ENCODE measurements at places on chromosomes 13 and 19.

- DNase-seq: peak; percentile 88
Measured at GRCh38 chr13:20411638-20412342, 113.9 kb downstream of the CRYL1 start.

DNA sequence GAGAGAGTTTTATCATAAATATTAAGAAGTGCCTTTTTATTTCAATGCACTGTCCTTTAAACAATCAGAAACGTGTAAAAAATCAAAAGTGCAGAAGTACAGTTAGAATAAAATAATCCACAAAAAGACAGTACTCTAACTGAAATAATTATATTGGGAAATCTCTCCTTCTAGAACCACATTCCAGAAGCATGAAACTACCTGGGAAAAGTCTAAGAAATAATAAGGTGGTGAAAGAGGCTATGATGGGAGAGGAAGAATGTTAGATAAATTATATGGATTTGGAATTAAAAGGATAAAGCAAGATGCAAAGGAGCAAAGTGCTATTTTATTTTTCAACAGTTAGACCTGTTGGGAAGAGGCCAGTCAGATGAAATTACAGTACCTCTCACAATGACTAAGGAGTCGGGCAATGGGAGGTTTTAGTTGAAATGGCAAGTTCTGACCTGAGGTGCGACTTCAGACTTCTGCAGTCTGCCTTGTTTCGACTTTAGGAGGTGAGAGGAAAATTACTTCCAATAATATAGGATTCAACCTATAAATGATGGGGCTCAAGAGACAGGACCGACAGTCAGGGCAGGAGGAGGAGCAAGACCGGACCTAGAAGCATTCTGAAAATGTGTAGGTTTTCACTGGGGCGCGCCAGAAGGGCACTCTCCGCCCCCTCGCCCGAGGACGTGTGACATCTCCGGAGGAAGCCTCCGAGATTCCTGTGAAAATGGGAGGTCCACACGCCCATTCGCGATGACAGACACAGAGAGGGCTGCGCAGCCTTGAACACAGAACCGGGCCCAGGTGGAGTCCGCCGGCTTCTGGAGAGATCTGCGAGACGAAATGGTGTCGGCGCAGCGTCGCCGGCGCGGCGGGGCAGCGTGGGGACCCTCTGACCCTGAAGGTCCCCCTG is 717 bp downstream of the SPRYD7 start:
- DNase-seq: peak; percentile 72

GRCh38 chr13:48054601-48055000 is 17.1 kb downstream of the NUDT15 start:
- no peak for DNase-seq

DNA sequence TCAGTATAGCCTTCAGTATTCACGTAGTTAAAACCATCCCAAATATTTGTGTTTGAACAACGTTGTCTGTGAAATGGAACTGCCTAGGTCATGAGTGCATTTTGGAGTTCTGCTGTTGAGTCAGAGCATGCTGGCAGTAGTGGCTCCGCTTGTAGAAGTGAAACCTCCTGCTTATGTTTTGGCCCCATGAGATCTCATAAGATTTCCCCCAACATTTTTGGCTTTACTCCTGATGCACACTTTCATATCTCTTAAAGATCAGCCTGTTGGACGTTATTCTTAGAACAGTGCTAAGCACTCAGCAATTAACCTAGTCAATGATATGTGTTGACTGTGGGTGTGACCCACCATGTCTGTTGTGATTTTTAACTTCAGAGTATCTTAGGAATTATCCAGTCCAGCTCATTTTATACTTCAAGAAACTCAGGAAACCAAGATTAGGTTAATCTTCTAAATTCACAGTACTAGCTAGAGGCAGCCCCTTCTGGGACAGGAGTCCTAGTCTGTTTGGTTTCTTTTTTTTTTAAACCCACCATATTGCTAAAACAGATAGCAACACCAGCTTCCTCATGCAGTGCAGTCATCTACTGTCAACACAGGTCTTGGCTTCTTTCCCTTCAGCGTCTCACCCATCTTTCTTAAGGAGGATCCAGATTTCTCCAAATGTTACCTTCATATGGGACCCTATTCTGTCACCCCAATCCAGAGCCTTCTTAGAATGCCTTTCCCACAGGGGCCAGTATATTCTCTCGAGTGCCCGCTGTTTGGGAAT is 26.2 kb downstream of the RAP2A start:
- peak; percentile 60 for DNase-seq

DNA sequence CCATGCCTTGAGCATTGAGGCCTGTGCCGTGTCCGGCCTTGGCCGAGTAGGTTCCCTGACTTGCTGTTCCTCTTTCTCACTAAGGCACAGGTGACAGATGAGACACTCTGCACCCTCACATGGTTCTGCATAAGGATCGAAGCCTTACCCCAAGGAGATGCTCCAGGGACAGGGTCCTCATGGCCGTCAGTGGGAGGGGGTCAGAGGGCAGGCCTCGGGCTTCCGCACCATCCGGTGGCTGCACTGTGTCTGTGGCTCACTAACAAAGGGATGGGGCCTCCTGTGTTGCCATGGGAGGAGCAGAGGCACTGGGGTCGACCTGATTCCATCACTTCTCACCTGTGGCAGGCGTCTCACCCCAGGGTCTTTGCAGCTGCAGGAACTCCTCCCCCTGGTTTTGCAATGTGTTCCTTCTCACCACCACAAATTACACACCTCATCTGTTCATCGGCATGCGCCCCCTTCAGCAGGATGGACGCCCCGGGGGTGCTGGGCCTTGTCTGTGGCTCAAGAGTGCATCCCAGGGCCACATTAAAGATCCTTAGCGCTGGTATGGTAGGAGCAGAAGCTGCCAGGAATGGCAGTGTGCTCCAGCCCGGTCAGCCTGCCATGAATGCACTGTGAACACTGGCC is 113.3 kb upstream of the SOX1 start:
- no peak for DNase-seq

- DNase-seq: peak; percentile 77
Measured at GRCh38 chr13:73765651-73766384, 368.4 kb downstream of the KLF12 start.

DNA sequence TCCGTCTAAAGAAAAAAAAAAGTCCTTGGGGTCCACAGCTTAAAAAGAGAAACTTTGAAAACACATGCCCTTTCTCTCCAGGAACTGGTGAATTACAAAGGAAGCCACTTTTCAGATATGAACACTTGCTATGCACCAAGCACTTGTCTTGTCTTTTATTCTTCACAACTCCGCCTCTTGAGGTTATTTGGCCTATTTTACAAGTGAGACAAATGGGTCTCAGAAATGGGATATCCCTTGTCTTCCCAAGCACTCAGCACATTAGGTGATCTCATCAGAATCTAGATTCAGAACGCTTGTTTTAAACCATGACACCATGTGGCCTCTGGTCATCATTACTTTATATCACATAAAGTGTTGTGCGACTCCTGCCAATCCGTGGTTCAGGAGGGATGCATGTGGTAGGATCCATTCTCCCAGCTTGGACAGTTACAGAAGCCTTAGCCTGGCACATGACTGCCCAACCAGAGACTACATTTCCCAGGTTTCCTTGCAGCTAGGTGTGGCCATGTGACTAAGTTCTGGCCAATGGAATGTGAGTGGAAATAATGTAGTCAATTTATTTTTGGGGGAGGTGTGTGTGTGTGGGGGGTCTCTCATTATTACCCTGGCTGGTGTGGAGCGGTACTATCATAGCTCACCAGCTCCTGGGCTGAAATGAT is 13.9 kb downstream of the TSKS start:
- DNase-seq: no peak

DNA sequence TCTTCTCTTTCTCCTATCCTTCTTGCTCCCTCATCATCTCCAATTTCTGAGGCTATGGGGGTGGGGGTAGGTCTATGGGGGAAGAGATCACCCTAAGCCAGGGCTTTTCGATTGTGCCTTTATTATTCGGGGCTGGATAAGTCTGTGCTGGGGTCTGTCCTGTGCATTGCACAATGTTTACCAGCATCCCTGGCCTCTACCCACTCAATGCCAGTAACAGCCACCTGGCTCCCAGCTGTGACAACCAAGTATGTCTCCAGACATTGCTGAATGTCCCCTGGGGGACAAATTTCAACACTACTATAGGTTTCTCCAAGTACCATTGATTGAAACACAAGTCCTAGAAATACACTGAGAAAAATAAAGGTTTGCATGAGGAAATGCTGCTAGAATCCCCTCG is 13.2 kb downstream of the CBY2 start:
- no peak for DNase-seq

- DNase-seq: peak; percentile 93
Measured at GRCh38 chr19:9205501-9206113, 13.8 kb downstream of the OR7D4 start.

DNA sequence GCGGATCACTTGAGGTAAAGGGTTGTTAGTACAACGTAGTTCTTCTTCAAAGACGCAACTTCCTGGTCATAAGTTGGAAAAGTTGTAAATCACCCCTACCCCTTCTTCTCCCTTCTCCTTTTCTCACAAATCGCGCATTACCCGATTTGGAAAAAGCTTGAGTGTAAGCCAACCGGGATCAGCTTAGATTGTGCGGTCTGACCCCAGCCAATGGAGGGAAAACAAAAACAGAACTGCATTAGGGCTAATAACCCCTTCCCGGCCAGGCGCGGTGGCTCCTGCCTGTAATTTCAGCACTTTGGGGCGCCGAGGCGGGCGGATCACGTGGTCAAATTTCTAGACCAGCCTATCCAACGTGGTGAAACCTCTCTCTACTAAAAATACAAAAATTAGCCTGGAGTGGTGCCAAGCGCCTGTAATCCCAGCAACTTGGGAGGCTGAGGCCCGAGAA is 806 bp downstream of the ZNF90 start:
- DNase-seq: peak; percentile 63

GRCh38 chr13:110798081-110798994 is 84.8 kb downstream of the ING1 start:
- no peak for DNase-seq

DNA sequence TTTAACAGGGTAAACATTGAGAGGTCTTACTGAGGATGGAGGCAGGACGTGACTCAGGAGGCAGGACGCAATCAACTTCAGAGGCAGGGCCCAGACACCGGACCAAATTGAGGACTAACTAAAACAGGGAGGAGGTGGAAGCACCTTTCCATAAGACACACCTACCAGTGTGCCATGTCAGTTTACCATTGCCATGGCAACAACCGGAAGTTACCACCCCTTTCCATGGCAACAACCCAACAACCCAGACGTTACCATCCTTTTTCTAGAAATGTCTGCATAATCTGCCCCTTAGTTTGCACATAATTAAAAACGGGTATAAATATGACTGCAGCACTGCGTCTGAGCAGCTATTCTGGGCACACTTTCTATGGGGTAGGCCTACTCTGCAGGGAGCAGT is 53.5 kb upstream of the SOX21 start:
- no peak for DNase-seq
